ENCODE measurements at places on chromosomes 2 and 18. TPM values are rescaled to one million over a fixed set of nuclear protein-coding genes. Genes with fewer than 3 reads are reported as not detected.

GAL3ST2 gene
- total RNA-seq: 0.19 TPM

OXER1 gene
- 2.8 TPM for total RNA-seq

CKAP2L gene
- total RNA-seq: 9.7 TPM

GPR39 gene
- 4.1 TPM for total RNA-seq

VIL1 gene
- total RNA-seq: 64.6 TPM

TMEM178A gene
- 9.3 TPM for total RNA-seq

PRR30 gene
- total RNA-seq: not detected

SERPINB11 gene
- total RNA-seq: 1.4 TPM

ELOA2 gene
- not detected for total RNA-seq

EFEMP1 gene
- total RNA-seq: 92.5 TPM

MFSD2B gene
- total RNA-seq: not detected

TTC39C gene
- total RNA-seq: 21.6 TPM

ANTXR1 gene
- 69.5 TPM for total RNA-seq

PLGLB1 gene
- total RNA-seq: 6.4 TPM

NTSR2 gene
- total RNA-seq: not detected

LINC00305 gene
- not detected for total RNA-seq

KIF1A gene
- total RNA-seq: 112 TPM

PIEZO2 gene
- total RNA-seq: 21.8 TPM

GKN1 gene
- total RNA-seq: 1.7 TPM

STARD6 gene
- not detected for total RNA-seq

PSD4 gene
- 38.8 TPM for total RNA-seq

GULP1 gene
- 26.3 TPM for total RNA-seq

GLI2 gene
- total RNA-seq: 28.6 TPM

RMDN2 gene
- 5.4 TPM for total RNA-seq

CABLES1 gene
- 11.4 TPM for total RNA-seq

FOXD4L1 gene
- total RNA-seq: not detected

MC5R gene
- not detected for total RNA-seq

SPDYA gene
- total RNA-seq: 1.3 TPM

ARID5A gene
- total RNA-seq: 11.9 TPM

BABAM2 gene
- total RNA-seq: 30.4 TPM

OSR1 gene
- 55.7 TPM for total RNA-seq

MOGAT1 gene
- total RNA-seq: 0.45 TPM

CCDC142 gene
- total RNA-seq: 30.1 TPM

Measured in type B pancreatic cell (in vitro differentiated cells).